CD8-positive, alpha-beta T cell (primary cell): ENCODE measurements at places on chromosomes 7 and 10.

DNA sequence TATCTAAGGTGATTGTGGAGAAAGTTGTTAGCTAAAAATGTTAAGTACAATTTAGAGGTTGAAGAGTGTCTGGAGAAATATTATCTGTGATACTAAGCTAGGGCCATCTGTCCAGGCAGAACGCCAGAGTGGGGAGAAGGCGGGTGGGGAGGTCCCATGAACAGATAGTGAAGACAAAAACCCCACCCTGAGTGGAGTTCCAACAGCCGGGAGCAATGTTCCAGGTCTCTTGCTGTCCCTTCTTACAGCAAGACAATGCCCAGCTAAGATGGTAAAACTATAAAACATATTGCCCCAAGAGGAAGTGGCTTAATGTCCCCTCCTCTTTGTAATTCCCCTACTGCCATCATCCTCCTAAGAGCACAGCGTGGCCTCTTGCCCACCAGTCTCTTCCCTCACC is 10.4 kb upstream of the IL15RA start:
- no peak for DNase-seq

DNA sequence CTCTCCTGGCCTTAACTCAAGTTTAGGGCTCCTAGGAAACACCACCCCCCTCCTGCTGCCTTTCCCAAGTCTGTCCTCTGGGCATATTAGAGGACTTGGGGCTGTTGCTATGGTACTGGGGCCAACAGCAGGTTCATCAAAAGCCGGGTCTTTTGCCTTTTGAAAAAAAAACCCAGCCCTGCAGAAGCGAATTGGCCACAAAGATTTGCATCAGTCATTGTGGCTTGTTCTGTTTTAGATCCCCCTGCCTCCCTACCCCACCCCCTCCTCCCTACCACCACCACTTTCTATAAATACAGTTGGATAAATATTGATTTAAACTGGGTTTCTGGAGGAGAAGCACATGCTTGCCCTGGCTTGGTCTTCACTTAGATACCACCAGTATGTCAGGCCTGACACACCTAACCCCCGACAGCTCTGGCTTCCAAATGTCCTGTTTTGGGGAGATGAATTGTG is 7.0 kb downstream of the MXI1 start:
- DNase-seq: no peak

- DNase-seq: no peak
Observed at GRCh38 chr10:112858986-112859651, 90.9 kb upstream of the TCF7L2 start.

GRCh38 chr10:107022600-107023354 is 141.7 kb downstream of the SORCS1 start:
- no peak for DNase-seq
